Neural crest cell (in vitro differentiated cells): ENCODE measurements at places on chromosomes 2 and 18. TPM values are rescaled to one million over a fixed set of nuclear protein-coding genes. Genes with fewer than 3 reads are reported as not detected.

The ACTG2 gene
- 0.39 TPM in 1 of 2 replicates, not detected in the other for total RNA-seq

The POTEJ gene
- not detected in 2 replicates for total RNA-seq

The C1QL2 gene
- total RNA-seq = 0.14 TPM in 1 of 2 replicates, not detected in the other

The COL3A1 gene
- total RNA-seq = 13.2 and 14.9 TPM in 2 replicates

DNA sequence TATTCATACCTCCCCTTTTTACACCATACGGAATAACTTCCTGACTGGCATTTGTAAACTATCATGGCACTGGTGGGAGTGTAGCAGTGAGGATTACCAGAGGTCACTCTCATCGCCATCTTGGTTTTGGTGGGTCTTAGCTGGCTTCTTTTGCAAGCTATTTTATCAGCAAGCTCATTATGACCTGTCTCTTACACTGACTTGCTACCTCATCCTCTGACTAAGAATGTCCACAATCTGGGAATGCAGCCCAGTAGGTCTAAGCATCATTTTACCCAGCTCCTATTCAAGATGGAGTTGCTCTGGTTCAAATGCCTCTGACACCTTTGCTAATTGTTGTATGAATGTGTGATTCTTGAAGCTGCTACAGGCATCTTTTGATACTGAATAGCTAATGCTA, 950.8 kb upstream of the SLC39A10 start:
- no peaks in the 10 kb centered on the region for H3K4me1 ChIP-seq
- H3K4me3 ChIP-seq = no peak overlapping the region
- no peak for DNase-seq
- H3K36me3 ChIP-seq = no peaks in the 10 kb centered on the region

DNA sequence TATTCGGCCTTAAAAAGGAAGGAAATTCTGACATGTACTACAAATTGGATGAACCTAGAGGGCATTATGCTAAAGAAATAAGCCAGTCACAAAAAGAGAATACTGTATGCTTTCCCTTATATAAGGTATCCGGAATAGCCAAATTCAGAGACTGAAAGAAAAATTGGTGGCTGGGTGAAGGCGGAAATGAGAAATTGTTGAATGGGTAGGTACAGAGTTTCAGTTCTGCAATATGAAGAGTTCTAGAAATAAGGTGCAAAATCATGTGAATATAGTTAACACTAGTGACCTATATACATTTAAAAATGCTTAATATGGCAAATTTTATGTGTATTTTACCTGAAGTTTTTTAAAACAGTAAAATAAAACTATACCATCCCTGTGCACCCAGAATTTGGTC, 43.1 kb downstream of the RMP24 start:
- DNase-seq = no peak
- H3K4me3 ChIP-seq = no peak overlapping the region
- no peaks in the 10 kb centered on the region for H3K27me3 ChIP-seq
- H3K4me1 ChIP-seq = peaks cover 6% of the 10 kb centered on the region
- peaks cover 5% of the 10 kb centered on the region for H3K36me3 ChIP-seq

DNA sequence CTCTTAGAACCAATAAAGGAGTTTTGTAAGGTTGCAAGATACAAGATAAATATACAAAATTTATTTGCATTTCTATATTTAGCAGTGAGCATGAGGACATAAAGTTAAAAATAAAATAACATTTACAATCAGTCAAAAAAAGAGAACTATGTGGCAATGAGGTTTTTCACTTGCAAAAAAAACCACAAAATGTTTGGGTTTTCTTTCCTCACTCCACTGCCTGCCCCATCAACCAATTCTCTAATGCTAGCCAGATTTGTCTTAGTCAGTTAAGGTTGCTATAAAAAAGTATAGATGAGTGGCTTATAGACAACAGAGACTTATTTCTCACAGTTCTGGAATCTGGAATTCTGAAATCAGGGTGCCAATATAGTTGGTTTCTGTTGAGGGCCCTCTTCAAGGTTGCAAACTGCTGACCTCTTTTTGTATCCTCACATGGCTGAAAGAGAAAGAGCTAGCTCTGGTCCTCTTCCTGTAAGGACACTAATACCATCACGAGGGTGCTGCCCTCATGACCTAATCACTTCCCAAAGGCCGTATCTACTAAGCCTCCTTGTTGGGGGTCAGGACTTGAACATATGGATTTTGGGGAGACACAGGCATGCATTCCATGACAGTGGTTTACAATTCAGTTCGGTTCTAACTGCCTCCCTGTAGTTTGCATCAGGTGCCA, 566.2 kb downstream of the GALR1 start:
- no peak overlapping the region for H3K27ac ChIP-seq
- no peak overlapping the region for H3K4me3 ChIP-seq
- DNase-seq = no peak
- H3K27me3 ChIP-seq = peaks cover 22% of the 10 kb centered on the region
- H3K36me3 ChIP-seq = peaks cover 4% of the 10 kb centered on the region

DNA sequence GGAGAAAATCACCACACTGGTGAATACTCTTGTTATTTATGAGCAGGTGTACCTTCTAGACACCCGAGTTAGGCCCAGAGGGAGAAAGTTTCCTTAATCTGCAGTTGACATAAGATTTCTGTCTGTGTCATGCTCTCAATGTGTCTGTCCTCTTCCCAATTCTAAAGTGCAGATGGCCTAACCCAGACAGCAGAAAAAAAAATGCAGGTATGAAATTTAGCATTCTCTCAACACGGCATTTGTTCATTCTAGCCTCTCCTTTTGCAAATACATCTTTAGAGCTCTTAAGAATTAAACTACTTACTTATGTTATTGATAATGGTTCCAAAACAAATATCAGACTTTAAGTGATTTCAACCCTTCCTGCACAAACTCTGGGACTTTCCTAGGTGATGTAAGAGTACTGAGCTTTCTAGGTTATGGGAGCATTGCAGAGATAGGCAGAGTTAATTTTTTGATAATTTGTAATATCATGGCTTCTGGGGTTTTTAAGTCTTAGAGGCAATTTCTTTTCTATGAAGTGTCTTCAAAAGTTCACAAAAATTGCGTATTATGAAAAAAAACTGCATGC, 32.9 kb upstream of the ITGB6 start:
- H3K27me3 ChIP-seq = no peaks in the 10 kb centered on the region
- no peaks in the 10 kb centered on the region for H3K36me3 ChIP-seq
- H3K4me1 ChIP-seq = no peaks in the 10 kb centered on the region
- no peak overlapping the region for H3K27ac ChIP-seq
- H3K4me3 ChIP-seq = no peak overlapping the region
- no peak for DNase-seq

DNA sequence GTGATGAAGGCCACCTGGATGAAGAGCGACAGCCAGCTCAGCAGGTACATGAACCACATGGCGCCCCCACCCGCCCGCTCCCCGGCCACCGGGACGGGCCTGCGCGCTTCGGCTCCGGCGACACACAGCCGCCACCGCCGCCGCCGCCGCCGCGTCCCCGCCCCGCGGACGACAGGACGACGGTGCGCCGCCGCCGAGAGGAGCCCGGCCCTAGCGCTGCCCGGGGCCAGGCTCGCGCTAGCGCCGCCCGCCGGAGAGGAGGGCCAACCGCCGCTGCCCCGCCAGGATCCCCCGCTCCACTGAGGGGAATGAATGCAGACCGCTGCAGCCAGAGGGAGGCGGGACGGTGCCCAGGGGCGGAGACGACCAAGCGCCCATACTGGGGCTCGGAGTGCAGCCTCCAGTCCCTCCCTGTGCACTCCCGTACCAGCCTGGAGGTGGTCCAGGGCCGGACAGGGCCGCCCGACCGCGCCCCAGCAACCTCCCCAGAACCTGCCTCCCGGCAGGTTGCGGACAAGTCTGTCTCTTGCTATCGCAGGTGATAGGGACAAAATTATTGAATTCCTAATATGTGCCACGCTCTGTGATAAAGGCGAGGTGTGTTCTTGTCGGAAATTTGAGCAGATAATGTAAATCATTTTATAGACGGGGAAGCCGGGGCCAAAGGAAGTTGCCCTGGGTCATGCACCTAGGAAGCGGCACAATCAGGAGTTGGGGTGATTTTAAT, at the start of gene TEX261:
Gene TEX261, minus strand, starts transcription at position 175 of the 727 bp plus-strand sequence. Its CDS starts 116 bp downstream, at position 59.
- H3K27me3 ChIP-seq = peaks cover 27% of the 10 kb centered on the region
- H3K27ac ChIP-seq = peak within 1 kb of the TSS; percentile 58
- peaks cover 38% of the 10 kb centered on the region for H3K4me1 ChIP-seq
- H3K4me3 ChIP-seq = peak within 1 kb of the TSS; percentile 97
- peak; percentile 90 for DNase-seq
- no peaks in the 10 kb centered on the region for H3K36me3 ChIP-seq

GRCh38 chr2:221558107-221558506, 14.0 kb downstream of the EPHA4 start:
- peaks cover 2% of the 10 kb centered on the region for H3K27me3 ChIP-seq
- H3K4me3 ChIP-seq = peak overlapping the region; percentile 61
- peaks cover 7% of the 10 kb centered on the region for H3K36me3 ChIP-seq

- H3K27me3 ChIP-seq = no peaks in the 10 kb centered on the region
- H3K4me1 ChIP-seq = peaks cover 19% of the 10 kb centered on the region
- no peaks in the 10 kb centered on the region for H3K36me3 ChIP-seq
Measured at GRCh38 chr2:3044587-3045317, 332.9 kb downstream of the EIPR1 start.

DNA sequence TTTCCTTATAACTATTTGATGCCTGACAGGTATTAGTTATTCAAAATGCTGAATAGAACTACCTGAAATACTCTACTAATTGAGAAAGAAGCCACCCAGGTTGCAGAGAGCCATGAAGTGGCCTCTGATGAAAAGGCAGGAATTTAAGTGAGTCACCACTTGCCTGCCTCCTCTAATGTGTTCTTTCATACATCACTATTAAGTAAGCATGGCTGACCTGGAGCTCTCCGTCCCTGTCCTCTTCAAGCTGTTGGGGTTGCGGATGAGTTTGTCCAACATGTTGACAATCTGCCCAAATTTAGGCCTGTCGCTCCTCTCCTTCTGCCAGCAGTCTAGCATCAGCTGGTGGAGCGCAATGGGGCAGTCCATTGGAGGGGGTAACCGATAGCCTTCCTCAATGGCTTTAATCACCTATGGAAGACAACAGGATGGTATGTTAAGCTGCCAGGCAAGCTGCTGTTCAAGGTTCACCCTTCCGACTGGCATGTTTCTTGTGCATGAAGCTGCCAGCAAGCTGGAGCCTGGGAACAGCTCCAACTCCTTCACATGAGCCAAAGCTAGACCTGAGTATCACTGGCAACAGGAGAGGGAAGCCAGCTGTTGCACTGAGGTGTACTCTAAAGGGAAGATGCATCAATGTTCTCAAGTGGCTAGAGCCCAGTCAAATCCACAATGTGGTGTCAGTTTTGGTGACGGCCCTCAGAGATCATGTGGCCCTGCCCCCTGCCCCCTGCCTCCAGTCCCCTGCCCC, 142.2 kb downstream of the EPHA4 start:
- DNase-seq = no peak
- H3K27me3 ChIP-seq = no peaks in the 10 kb centered on the region
- H3K4me1 ChIP-seq = peaks cover 17% of the 10 kb centered on the region
